ENCODE measurements at places on chromosomes 7 and 10.

- no peak for DNase-seq
These were observed 231.8 kb downstream of the AHR start for GRCh38 chr7:17530244-17530643.

DNA sequence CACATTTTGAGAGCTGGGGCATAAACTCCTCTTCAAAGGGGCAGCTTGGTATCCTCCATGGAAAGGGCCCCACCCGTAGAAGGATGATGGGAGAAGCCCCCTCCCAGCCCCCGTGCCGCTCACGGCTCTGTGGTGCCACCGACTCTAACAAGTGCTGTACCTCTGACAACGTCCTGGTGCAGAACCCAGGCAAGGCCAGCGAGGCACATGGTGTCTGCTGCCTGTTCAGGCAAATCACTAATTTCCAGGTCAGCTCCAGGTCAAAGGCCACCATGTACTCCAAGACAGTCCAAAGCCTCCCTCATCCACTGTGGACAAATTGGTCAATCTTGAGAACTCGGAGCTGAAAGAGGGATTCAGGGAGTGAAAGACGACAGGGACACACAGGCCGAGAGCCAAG is 11.4 kb upstream of the CNPY1 start:
- DNase-seq: no peak

DNA sequence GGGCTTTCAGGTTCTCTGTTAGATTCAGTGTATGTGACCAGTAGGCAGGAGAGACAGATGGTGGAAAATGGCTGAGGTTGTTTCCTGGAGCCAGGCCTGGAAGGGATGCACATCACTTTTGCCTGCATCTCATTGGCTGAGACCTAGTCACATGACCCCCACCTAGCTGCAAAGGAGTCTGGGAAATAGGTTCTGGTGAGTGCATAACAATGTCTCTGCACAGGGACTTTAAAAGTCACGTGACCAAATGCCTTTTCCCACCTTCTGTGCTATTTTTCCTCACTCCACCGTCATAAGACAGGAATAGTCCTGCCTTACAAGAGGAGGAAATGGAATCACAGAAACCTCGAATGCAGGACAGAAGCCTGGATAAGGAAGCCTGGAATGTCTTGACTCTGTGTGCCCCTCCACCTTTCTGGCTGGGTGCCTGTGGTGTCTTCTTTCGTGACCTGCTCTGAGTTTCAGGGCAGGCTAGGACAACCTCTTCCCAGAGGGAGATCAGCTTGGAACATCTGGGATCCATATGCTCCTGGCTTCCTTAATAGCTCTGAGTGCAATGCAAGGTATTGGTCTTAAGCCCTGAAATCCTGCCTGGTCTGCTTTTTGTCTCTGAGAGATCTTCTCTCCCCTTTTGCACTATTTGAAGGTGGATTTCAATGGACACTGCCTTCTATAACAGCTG is 139.9 kb upstream of the ZNF438 start:
- DNase-seq: no peak

DNA sequence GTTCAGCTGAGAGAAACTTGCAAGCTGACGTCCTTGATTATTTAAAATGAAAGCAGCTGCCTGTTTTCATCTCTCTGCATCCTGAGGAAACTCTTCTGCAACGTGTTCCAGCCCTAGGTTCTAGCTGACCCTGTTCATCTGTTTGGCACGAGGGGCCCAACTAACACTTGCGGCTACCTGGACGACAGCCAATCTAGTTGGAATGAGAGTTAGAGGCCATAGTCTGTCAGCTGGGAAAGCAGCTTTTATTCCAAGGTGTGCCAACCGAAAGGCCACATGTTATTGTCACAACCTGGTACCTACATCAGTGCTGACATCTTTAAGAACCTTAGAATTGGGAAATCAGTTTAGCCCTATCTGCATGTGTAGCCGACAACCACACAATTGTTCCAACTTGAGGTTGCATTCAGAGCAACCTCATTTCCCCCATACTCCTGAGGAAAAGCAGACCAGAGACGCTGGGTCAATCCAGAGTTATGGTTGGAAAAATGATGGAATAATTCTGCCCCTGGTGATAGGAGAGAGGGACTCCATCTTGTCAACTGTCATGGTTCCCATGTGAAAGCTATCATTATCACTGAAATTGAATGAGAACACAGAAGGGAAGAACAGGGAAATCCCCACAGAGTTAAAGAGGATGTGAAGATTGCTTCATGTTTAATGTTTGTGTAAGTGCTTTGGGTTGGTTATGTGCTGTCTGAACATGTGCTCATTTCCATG is 121.6 kb downstream of the EGFR start:
- no peak for DNase-seq

DNA sequence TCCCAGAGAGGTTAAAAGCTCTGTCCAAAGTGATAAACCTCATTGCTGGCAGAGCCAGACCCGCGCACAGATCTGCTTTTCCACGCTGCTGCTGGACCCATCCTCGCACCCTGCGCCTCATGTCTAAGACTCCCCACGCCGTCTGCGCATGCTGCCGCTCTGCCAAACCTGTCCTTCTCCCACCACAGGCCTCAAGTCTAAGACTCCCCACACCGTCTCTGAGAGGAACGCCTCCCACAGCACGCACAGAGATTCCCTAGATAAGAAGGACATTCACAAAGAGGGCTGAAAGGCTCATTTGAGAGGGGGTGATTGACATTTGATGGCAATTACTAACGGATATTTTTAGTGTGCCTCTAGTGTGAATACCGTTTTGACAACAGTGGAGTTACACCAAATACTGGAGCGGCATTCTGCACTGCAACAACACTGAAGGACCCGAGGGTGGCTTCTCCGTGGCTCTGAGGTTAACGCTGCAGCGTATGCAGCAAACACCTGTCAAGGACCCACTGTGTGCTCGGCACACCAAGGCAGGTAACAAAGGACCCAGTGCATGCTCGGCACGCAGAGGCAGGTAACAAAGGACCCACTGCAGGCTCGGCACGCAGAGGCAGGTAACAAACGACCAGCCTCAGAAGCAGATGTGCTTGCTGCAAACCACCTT is 231.4 kb downstream of the DNAJB6 start:
- no peak for DNase-seq

DNA sequence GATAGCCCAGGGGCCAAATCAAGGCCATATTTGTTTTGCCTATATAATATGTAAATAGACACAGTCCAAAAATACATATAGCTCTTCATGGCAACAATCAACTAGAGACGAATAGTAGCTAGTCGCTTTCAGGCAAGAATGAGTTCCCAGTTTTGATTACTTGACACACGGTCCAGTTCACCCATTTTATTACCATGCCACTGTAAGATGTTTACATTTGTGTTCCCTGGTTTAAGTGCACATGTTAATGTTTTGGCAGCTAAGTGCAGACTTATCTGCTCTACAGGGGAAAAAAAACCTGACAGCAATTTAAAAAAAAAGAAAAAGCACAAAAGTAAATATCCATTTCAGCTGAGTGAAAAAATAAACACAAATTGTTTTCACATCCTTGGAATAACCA is 213.1 kb downstream of the TPK1 start:
- DNase-seq: no peak

GRCh38 chr10:48205918-48206317 is 68.6 kb downstream of the FRMPD2 start:
- DNase-seq: no peak

- DNase-seq: no peak
These were observed 46.5 kb downstream of the MALSU1 start for GRCh38 chr7:23345601-23346000.

DNA sequence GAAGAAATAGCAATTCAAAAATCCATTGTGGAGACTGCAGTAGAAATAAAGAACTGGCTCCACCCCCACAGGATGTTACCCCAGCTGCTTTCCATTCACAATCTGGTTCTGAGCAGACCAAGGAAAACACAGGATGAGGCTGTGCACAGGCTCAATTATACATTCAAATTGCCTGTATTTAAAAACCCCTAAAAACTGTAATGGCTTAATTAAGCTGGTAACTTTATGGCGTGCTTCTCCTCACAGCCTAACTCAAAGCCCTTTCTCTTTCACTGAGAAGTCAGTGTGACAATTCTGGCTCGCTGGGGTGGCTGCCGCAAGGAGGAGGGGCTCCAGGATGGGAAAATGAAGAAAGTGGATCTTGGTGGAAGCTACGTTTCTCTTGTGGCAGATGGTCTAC is 1191.1 kb downstream of the SORCS1 start:
- no peak for DNase-seq

GRCh38 chr7:56105508-56105907 is 768 bp downstream of the CHCHD2 start:
- DNase-seq: no peak

- no peak for DNase-seq
These were observed 45.2 kb downstream of the MICALL2 start for GRCh38 chr7:1413936-1414639.

- peak; percentile 61 for DNase-seq
These were observed 74.4 kb upstream of the PAX2 start for GRCh38 chr10:100670828-100671479.

GRCh38 chr10:48609899-48610584 is 5.2 kb upstream of the ARHGAP22 start:
- no peak for DNase-seq

- DNase-seq: no peak
These were observed 20.5 kb upstream of the GSDME start for GRCh38 chr7:24777806-24778205.

- no peak for DNase-seq
These were observed 50.4 kb downstream of the GLCCI1 start for GRCh38 chr7:8018961-8019360.

DNA sequence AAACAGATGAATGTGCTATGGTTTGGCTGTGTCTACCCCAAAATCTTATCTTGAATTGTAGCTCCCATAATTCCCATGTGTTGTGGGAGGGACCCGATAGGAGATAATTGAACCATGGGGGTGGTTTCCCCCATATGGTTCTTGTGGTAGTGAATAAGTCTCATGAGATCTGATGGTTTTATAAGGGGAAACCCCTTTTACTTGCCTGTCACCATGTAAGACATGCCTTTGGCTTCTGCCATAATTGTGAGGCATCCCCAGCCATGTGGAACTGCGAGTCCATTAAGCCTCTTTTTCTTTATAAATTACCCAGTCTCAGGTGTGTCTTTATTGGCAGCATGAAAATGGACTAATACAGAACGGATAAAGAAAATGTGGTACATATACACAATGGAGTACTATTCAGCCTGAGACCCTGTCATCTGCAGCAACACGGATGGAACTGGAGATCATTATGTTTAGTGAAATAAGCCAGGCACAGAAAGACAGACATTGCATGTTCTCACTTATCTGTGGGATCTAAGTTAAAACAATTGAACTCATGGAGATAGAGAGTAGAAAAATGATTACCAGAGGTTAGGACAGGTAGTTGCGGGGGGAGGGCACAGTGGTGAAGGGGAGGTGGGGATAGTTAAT is 587.6 kb upstream of the NRP1 start:
- DNase-seq: no peak

GRCh38 chr7:74038194-74038961 is 10.4 kb downstream of the ELN start:
- DNase-seq: no peak

DNA sequence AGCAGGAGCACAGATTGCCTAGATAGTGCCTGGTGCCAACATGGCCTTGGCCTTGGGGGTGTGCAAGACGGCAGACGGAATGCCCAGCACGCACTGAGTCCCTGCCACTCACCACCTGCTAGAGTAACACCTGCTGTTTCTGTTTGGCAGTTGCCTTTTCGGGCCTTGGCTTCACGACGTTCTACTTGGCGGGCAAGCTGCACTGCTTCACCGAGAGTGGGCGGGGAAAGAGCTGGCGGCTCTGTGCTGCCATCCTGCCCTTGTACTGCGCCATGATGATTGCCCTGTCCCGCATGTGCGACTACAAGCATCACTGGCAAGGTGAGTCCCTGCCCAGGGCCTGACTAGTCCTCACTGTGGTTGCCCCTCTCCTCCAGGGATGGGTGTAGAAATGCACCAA is 118.0 kb downstream of the PLPP4 start:
- no peak for DNase-seq

DNA sequence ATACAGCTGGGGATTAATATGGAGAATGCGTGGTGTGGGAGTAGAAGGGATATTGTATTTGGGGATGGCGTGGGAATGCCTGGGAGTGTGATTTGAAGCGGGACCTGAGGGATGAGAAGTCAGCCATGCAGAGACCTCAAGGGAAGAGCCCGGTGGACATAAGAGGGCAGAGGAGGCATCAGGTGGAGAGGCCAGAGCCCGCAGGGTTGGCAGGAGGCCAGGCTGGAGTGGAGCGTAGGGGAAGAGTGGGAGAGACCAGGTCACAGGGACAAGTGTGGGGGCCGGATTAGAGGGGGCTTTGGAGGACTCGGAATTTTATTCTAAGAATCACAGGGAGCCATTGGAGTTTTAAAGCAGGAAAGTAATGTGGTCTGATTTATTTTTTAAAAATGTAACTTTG is 2.0 kb downstream of the NDUFB2 start:
- no peak for DNase-seq

DNA sequence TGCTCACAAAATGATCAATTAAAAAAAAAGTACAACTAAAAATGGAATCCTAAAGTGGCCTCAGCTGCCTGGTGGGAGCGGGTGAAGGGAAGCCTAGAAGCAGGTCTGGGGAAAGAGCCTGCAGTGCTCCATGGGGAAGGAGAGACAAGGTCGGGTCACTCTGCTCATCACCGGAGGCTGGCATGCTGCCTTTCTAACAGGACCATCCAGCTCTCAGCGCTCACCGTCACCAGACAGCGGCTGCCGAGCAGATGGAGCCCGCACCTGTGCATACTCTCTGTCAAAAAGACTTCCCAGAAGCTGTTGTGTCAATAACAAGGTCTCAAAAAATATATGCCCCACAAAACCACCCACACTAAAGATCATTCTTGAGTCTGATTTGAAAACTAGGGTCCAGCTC is 112.8 kb downstream of the BAMBI start:
- DNase-seq: no peak

- no peak for DNase-seq
These were observed 252.8 kb downstream of the ELFN1 start for GRCh38 chr7:1922870-1923236.

DNA sequence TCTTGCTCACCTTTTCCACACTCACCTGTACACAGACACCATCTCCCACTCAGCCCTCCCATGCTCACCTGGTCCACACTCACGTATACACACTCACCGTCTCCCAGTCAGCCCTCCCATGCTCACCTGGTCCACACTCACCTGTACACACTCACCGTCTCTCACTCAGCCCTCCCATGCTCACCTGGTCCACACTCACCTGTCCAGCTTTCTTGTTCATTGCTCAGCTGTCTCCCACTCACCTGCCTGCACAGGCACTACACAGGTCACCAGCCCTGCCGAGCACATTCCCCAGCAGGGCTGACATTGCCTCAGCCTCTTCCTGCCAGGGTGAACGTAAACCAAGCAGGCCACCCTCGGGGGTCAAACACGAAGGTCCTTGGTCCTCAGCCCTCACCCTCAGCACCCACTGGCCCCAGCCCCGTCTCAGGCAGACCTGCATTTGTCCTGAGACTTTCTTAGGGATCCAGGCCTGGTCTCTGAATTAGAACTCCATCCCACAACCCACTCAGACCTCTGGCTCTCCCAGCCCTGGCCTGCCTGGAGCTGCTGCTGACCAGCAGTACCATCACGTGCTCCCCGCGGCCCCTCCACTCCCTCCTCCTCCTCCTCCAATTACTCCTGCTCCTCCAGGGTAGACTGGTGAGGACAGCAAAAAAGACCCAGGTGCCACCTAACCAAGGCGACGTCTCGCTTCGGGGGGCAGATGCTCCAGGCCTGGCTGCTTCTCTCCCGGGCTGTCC is 12.8 kb upstream of the DNAAF5 start:
- DNase-seq: no peak
